ENCODE measurements at places on chromosomes 7 and 10.

GRCh38 chr10:34098821-34099567 is 716.1 kb downstream of the PARD3 start:
- no peak for DNase-seq

GRCh38 chr10:48724127-48724526 is 39.5 kb downstream of the WDFY4 start:
- DNase-seq: no peak

DNA sequence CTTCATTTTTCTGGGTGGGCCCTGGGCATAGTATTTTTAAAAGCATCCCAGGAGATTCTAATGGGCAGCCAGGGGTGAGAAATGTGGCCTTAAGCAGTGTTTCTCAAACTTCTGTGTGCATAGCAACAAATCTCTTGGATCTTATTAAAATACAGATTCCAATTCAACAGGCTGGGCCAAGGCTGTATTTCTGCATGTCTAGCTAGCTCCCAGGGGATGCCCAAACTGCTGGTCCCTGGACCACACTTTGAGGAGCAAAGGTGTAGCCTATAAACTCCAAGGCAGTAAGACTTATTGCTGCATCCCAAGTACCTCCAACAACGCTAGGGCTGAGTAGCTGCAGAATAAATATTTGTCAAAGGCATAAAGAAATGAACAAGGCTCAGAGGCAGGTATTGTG is 292.9 kb upstream of the ZMIZ1 start:
- DNase-seq: no peak

DNA sequence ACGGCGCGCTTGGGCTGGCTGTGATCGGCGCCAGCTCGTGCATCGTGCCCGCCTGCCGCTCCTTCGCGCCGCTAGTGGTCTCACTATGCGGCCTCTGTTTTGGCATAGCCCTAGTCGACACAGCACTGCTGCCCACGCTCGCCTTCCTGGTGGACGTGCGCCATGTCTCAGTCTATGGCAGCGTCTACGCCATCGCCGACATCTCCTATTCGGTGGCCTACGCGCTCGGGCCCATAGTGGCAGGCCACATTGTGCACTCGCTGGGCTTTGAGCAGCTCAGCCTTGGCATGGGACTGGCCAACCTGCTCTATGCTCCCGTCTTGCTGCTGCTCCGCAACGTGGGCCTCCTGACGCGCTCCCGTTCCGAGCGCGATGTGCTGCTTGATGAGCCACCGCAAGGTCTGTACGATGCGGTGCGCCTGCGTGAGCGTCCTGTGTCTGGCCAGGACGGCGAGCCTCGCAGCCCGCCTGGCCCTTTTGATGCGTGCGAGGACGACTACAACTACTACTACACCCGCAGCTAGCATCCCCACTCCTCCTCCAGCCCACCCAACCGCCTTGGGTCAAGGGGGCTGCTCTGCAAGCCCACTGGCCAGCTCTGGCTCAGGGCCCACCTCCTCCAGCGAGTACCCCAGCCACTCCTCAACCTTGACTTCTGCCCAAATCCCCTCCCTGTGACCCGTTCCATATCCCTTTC is 1.9 kb downstream of the SLC18A3 start:
- DNase-seq: no peak

GRCh38 chr10:34811968-34812514 is 3.1 kb downstream of the PARD3 start:
- DNase-seq: no peak

Data from smooth muscle cell of the brain vasculature (primary cell).